ENCODE measurements at places on chromosomes 3 and 15. TPM values are rescaled to one million over a fixed set of nuclear protein-coding genes. Genes with fewer than 3 reads are reported as not detected.

- DNase-seq: no peak
- H3K27me3 ChIP-seq: no peaks in the 10 kb centered on the region
- no peak overlapping the region for H3K4me3 ChIP-seq
- H3K27ac ChIP-seq: no peak overlapping the region
- no peaks in the 10 kb centered on the region for H3K36me3 ChIP-seq
Observed at GRCh38 chr15:81425905-81426304, 51.9 kb upstream of the TMC3 start.

DNA sequence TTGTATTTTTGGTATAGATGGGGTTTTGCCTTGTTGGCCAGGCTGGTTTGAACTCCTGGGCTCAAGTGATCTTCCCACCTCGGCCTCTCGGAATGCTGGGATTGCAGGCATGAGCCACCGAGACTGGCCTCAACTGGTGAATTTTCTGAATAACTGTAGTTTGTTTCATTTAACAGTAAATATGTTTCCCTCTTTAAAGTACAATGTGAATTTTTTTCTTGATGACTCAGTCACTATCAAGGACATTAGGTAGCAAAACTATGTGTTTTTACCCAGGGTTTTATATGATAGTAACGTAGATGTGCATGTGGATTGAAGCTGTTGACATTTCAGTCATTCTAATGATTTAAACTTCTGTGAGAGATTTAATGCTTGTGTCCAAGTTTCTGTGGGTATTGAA lies 40.2 kb upstream of the MAPKBP1 start:
- no peak for DNase-seq
- no peak overlapping the region for H3K27ac ChIP-seq
- H3K36me3 ChIP-seq: peaks cover 6% of the 10 kb centered on the region
- no peaks in the 10 kb centered on the region for H3K4me1 ChIP-seq
- no peaks in the 10 kb centered on the region for H3K27me3 ChIP-seq

- no peak for DNase-seq
- H3K27me3 ChIP-seq: no peaks in the 10 kb centered on the region
- no peaks in the 10 kb centered on the region for H3K36me3 ChIP-seq
- H3K27ac ChIP-seq: no peak overlapping the region
- H3K4me3 ChIP-seq: no peak overlapping the region
Observed at GRCh38 chr3:12948891-12949711, 107.7 kb upstream of the RPL32 start.

DNA sequence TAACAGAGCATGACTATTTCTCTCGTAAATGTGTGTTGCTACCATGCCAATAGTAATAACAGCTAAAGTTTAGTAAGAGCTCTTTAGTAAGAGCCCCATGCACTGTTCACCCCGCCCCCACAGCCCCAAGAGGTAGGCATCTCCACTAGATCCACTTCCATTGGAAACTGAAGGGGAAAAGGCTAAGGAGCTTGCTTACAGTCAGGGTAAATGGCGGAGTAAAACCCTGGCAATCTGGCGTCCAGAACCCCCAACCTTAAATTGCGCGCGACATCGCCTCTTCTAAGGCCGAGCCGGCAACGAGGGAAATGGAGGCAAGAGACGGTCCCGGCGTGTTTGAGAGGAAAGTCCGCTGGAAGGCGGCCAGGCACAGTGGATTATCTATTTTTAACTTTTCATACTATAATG lies 654 bp upstream of the C3orf38 start:
- H3K27me3 ChIP-seq: no peaks in the 10 kb centered on the region
- H3K27ac ChIP-seq: peak overlapping the region; percentile 65
- H3K4me3 ChIP-seq: peak overlapping the region; percentile 96
- no peak for DNase-seq

DNA sequence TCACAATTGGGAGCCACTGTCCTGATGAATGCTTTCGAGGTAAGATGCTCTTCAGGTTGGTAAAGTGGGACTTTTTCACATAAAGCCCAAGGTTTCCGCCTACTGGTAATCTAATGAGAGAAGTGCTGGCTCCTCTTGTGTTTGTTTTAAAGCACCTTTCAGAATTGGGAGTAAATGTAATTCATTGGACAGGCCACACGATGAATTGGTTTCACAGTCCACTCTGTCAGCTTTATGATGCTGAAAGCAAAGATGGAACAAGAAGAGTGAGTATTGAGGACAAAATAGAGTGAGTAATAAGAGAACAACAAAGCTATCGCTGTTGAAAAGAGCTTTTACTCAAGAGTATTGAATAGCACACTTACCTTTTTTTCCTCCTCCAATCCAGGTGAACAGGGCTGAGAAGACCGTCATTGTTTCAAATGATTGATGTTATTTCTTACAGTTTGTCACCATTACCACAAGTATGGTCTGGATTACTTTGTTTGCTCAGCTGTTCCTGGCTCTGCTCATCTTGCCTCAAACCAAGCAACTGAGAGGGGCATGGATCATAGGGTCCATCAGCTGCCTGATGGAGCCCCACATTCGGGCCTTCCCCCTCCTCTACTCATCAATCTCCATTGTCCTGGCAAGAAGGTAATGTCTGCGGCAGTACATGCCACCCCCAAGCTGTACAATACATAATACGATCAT lies 136.1 kb upstream of the CNTN4 start:
- H3K27me3 ChIP-seq: no peaks in the 10 kb centered on the region
- no peaks in the 10 kb centered on the region for H3K4me1 ChIP-seq
- H3K27ac ChIP-seq: no peak overlapping the region
- H3K4me3 ChIP-seq: no peak overlapping the region

GRCh38 chr3:123684209-123684608 lies 99.4 kb upstream of the HACD2 start:
- DNase-seq: no peak
- H3K4me3 ChIP-seq: no peak overlapping the region
- H3K4me1 ChIP-seq: peaks cover 3% of the 10 kb centered on the region
- peaks cover 9% of the 10 kb centered on the region for H3K36me3 ChIP-seq

DNA sequence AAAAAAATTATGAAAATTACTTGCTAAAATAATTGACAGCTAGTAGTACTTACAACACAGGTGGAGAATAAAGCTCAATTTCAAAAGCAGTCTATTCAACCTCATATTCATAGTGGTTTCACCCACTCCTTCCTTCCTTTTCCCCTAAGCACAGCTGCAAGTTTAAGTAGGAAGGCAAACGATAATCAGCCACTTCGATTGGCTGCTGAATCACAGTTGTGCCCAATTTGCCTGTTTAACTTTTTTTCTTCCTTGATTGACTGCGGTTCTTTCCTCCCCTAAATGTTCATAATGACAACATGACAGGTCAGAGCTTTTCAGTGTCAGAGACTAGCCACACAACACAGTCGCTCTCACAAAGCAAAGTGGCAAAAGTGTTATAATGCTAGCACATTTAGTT lies 468.0 kb upstream of the GBE1 start:
- no peak overlapping the region for H3K27ac ChIP-seq
- H3K36me3 ChIP-seq: no peaks in the 10 kb centered on the region
- DNase-seq: no peak
- H3K4me3 ChIP-seq: no peak overlapping the region
- H3K27me3 ChIP-seq: no peaks in the 10 kb centered on the region
- no peaks in the 10 kb centered on the region for H3K4me1 ChIP-seq

DNA sequence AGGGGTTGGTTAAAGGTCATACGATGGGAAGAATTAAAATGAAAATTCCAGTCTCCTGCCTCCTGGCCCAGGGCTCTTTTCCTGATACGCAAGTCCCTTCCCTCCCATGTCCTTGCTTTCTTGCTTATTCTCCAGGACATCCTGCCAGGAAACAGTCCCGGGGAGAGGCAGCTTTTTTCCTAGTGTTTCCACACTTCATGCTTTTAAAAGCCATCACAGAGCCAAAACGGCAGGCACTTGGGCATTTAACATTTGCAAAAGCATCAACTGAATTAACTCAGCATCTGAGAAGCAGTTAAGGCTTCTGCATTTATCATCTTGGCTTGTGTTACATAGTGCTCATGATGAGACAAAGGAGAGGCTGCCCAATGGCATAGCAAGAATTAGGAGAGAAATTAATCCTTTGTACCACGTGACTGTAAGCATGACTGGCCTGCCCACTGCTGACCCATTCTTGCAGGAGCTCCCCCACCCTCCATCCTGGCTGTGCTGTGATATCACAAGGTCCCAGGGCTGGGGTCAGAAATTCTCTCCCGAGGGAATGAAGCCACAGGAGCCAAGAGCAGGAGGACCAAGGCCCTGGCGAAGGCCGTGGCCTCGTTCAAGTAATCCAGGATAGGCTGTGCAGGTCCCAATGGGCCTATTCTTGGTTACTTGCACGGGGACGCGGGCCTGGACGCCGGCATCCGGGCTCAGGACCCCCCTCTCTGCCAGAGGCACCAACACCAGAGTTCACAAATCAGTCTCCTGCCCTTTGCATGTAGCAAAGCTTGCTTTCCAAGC lies 21.6 kb upstream of the VILL start:
- no peak overlapping the region for H3K4me3 ChIP-seq
- H3K27ac ChIP-seq: no peak overlapping the region
- no peaks in the 10 kb centered on the region for H3K4me1 ChIP-seq

GRCh38 chr15:75695220-75695619 lies 17.4 kb downstream of the CSPG4 start:
- H3K4me1 ChIP-seq: peaks cover 7% of the 10 kb centered on the region
- H3K27ac ChIP-seq: no peak overlapping the region
- H3K36me3 ChIP-seq: no peaks in the 10 kb centered on the region
- H3K4me3 ChIP-seq: no peak overlapping the region
- H3K27me3 ChIP-seq: no peaks in the 10 kb centered on the region

DNA sequence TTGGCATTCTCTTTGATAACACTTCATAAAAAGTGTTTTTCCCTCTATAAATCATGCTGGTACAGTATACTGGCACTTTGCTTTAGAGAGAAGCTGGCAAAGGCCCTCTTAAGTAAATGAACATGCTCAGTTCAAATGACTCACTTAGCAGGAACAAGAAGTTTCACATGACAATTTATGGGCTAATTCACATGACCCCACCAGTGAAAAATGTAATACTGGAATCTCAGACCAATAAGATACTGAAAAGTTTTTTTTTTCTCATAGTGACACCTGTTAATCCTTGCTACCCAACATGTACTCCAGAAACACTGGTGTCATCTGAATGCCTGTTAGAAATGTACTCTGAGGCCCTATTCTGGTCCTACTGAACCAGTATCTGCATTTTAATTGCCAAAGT lies 13.9 kb downstream of the BTBD1 start:
- no peak for DNase-seq
- H3K27ac ChIP-seq: no peak overlapping the region
- no peaks in the 10 kb centered on the region for H3K27me3 ChIP-seq
- no peak overlapping the region for H3K4me3 ChIP-seq
- 0 out of 2 replicates have a peak, but pooled peaks cover 5% of the 10 kb centered on the region for H3K4me1 ChIP-seq
- H3K36me3 ChIP-seq: peaks cover 54% of the 10 kb centered on the region

DNA sequence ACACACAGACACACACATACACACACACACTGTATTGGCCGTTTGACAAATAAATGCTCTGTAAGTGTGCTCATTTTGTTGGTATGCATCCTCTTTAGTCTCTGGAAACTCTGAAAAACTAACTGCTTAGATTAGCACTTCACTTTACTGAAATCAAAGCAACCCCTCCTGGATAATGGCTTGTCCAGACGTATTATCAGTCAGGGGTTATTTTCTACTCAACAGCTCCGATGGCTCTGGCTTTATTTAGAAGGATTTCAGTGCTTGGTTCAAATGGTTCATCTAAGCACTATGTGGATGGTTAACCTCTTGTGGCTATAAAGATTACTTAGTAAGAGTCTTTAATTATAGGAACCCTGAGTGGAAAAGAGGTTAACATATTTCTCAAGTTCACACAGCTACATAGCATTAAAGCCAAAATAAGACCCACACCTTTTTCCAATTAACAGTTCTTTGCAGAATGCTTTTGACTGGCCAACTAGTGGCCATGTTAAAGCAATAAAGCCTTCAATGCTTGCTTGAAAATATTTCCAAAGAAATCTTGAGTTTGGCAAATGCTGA lies 516.1 kb upstream of the NAALADL2 start:
- H3K27ac ChIP-seq: no peak overlapping the region
- no peaks in the 10 kb centered on the region for H3K4me1 ChIP-seq
- no peaks in the 10 kb centered on the region for H3K27me3 ChIP-seq
- no peak overlapping the region for H3K4me3 ChIP-seq
- H3K36me3 ChIP-seq: no peaks in the 10 kb centered on the region
- DNase-seq: no peak

The GABRB3 gene
- 98.2 TPM for total RNA-seq

The ARIH2 gene
- total RNA-seq: 122 TPM

The SERPINI1 gene
- 5.8 TPM for total RNA-seq

The IGSF11 gene
- total RNA-seq: 1.2 TPM

Measured in H9 (cell line).